NCI-H2081 (cell line): ENCODE measurements at places on chromosomes 12 and 14.

GRCh38 chr12:101698800-101699347 is 1.4 kb downstream of the CHPT1 start:
- DNase-seq, result no peak

- no peak for DNase-seq
Observed at GRCh38 chr14:99062772-99063418, 209.1 kb downstream of the BCL11B start.

DNA sequence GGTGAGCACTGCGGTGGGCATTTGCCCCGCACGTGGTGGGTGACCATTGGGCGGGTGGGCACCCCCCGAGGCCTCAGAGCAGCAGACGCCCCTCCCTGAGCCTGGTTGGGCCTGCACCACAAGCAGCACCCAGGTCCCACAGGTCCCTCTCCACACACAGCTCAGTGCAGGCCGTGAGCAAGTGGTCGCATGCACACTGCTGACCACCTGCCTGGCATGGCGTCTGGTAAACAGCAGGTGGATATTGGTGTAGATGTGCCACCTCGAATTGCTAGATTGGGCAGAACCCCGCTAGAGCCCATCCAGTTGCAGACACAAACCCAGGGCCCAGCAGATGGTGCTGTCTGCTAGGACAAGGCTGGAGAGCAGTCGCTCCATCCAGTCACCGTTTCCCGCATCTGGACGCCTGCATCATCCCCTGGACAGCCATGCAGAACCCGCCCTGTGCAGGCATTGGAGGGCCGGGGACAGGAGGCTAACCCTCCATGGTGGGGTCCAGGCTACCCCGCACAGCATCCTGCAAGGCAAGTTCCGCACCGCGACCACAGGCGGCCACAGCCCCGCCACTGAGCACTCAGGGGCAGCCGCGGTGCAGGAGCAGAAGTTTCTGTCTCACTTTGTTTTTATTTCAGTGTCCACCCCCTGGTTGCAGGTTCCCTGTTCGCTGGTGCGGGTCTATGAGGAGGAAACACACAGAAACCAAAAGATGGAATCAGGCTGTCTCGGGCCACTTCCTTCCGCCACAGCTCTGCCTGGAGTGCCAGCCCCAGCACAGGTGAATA is 45.6 kb upstream of the RIMBP2 start:
- DNase-seq, result peak; percentile 63

DNA sequence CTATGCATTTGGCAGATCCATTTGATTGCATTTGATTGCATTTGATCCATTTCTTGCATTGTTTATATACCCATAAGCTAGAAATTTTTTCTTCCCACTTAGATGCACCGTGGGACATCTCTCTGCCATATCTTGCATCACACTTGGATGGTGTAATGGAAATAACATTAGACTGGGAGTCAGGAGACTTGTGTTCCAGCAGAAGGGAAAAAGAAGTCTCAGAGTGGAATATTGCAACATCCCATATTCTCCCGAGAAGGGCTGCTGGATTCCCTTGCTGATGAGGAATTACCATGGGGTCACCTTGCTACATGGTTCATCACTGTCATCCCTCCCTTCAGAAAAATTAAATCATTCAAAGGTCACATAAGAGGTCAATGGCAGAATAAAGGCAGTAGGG is 78.1 kb downstream of the KSR2 start:
- DNase-seq, result no peak

- no peak for DNase-seq
Observed at GRCh38 chr14:50620341-50620740, 47.8 kb downstream of the SAV1 start.

DNA sequence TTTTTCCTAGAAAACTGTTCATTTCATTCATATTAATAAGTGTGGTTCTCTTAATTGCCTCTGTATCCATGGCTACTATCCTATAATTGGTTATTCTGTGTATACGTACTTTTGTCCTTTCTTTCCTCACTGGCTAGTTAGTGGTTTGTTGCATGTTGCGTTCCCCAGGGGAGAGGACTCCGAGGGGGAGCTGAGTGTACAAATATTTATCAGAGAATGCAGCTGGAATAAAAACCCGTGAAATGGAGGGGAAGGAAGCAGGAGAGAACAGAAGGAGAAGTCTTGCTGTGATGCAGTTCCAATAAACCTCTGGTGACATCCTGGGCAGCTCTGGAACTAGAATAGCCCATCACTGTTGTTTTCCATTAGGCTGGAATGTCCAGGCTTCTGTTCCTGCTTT is 117.1 kb upstream of the RGS6 start:
- DNase-seq, result no peak
